GM03348 (cell line): ENCODE measurements at places on chromosomes 3 and 15.

GRCh38 chr3:153443961-153444360, 281.9 kb downstream of the RAP2B start:
- DNase-seq: no peak

DNA sequence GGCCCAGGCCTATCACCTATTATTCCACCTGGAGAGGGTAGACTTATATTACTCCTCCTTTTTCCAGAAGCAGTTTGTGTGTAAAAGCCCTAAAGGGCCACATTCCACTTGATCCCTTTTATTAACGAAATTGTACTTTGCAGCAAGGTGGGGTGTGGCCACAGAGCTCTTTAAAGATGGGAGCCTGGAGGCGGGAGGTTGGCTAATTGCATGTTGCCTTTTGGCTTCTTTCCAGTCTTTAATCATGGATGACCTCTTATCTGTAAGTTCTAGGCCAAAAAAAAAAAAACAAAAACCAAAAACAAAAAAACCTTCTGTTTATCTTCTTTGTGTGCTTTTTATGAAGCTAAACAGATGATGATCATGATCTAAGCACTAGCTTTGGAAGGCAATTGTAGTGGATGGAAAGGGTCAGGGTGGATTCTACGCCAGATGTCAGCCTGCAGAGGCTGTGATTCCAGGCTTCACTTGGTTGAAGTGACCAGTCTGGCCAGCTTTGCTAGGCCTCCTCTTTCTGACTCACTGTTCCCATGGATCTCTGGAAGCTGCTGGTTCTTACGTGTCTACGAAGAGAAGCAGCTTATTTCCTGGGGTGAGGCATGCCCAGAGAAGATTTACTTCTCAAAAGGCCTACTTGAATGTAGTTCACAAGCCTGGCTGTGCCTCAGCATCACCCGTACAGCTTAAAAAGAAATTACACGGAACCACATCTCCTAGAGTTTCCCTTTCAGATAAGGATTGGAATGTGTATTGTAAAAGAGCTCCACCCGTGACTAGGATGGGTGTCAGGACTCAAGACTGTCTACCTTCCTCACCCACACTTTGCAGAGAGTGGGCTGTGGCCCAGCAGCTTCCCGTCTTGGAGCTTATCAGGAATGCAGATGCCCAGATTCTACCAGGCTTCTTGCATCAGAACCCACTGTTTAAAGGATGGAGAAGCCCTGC, 330.9 kb upstream of the C2CD4B start:
- peak; percentile 82 for DNase-seq

DNA sequence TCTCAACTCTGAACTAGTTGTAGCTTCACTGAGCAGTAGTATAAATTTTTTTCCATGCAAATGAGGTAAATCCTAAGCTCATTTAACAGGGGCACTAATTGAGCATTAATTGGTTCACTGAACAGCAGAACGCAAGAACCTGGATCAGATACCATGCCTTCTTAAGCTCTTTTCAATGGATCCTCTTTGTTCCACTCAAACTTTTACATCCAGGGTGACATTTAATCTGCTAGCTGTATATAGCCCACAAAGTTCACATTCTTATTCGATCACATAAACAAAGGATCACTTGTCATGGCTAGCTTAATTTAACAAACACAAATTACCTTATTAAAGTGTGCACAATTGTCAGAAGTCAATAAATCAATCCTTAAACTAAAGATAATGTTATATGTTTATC, 281.6 kb downstream of the CNTN6 start:
- no peak for DNase-seq

DNA sequence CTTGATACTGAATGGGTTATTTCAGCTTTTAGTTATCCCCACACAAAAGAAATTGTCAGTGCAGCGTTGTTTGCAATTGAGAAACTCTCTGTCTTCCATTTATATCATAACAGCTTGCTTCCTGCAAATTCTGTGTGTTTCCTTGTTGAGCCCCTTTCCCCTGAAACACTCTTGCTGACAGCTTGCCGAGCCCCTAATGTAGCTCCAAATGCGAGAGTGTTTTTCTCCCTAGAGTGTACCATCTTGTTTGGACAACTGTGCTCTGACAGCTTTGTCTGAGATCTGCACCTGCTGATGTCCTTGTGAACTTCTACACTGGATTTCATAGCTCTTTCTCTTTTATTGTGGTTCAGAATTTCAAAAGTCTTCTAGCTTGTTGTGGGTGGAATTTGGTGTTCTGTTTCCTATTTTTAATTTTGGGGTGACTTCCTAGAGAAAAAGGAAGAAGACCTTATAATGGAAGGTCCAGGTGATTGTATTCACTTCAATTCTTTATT, 343.5 kb downstream of the PDCD6IP start:
- DNase-seq: no peak

- no peak for DNase-seq
Observed at GRCh38 chr3:171792531-171792930, 17.8 kb downstream of the PLD1 start.

DNA sequence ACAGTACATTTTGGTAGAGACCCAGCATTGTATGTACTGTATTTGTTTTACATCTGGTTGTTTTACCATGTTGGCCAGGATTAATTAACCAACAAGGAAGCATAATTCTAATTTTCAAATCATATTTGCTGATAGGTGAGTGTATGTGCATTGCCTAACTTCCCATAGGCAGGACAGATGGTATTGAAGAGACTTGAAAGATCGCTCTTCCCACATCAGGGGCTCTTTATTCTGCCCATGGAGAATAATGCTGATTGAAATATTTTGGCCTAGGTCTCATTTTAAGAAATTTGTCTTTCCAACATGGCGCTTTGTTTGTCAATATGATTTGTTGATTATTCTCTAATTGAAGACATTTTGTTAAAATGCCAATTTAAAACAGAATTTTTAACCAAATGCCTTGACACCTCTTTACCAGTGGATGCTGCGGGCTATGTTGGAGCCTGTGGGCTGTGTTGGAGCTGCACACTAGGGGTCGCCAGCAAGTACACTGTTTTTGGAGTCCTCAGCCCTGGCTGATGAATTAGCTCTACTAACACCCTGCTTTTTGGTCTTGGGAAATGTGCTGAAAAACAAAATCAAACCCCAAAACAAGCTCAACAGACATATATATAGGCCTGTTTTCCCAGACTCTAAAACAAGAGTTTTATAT, 5.3 kb downstream of the P2RY12 start:
- no peak for DNase-seq

DNA sequence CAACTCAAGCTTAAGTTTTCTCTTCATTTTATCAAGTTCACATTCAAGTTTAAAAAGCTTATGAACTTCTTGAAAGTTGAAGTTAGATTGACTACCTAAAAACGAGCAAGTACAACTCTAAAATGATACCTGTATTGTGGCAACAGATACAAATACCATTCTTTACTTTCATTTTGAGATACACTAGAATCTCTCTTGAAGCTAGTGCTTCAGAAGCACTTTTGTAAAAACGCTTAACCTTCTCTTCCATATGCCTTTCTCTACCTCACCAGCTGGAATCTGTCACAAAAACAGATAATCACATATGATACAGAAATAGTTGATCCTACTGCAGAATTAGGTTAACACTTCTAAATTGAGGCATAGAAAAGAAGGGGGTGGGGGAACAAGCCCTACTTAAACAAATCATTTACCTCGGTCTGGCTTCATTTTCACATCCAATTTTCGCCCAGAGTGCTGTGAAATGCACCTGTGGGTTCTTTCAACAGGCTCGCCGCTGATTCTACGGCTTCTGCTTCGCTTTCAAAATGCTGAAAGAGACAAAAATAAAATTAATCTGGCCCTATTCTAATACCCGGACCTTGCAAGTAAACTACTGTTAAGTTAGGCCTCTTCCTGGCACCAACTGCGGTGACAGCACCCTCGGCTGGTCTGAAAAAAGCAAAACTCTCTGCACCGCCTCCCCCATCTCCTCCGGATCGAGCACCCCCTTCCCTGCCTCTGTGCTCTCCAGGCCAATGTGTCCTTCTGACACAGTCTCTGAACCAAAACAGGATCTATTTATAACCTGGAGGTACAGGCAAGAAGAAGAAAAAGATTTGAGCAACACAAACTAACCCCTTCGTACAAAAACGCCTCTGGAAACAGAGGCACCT, 1.4 kb downstream of the ATOSA start:
- DNase-seq: peak; percentile 78

GRCh38 chr3:45969116-45969515, 25.9 kb downstream of the CXCR6 start:
- no peak for DNase-seq

DNA sequence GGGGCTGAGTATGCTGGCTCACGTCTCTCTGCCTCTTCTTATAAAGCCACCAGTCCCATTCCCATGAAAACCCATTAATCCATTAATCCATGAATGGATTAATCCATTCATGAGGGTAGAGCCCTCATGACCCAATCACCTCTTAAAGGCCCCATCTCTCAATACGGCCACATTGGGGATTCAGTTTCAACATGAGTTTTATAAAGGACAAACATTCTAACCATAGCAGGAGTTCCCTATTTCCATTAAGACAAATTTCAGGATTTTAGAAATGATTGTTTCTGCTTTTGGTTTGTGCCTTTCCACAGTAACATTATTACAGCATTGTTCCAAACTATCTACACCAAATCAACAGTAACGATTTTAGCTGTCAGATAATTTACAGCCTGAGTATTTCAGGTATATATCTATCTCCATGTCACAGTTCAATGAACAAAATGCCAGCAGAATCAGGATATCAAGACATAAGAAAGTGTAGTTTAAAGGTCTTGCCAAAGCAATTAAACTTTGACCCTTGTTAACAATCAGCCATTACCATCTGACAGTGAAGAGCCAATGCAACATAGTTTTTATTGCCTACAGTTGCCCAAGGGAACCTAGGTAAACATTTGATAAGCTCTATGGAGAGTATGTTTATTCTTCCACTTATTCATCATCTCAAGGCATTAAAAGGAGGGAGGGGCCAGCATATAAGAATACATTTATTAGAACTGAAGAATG, 3.8 kb downstream of the TSPAN3 start:
- DNase-seq: no peak

GRCh38 chr3:131505421-131505820, 2.6 kb upstream of the MRPL3 start:
- no peak for DNase-seq

DNA sequence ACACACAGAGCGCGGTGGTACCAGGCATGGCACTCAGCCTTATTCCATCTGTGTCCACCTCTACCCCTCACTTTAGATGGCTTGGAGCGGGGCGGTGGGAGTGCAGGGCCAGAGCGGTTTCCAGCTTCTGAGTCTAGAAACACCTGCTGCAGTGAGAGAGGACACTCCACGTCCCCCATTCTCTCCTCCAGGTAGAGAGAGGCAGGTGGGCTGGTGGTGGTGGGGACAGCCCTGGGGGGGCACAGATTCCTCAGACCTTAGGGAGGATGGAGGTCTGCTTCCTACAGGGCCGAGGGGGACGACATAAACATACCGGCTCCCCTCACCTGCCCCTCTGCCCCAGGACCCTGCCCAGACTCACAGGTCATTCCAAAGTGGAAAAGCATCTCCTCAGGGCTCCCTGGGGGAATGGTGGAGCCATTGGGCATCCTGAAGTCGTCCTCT, 40.4 kb downstream of the MUC20 start:
- no peak for DNase-seq

GRCh38 chr3:7657214-7658112, 796.5 kb downstream of the GRM7 start:
- no peak for DNase-seq

GRCh38 chr3:38362825-38363224, 16.2 kb downstream of the XYLB start:
- DNase-seq: no peak
